ENCODE measurements at places on chromosomes 5 and 9.

GRCh38 chr5:42870882-42871418 lies 59.3 kb upstream of the SELENOP start:
- no peak for DNase-seq

DNA sequence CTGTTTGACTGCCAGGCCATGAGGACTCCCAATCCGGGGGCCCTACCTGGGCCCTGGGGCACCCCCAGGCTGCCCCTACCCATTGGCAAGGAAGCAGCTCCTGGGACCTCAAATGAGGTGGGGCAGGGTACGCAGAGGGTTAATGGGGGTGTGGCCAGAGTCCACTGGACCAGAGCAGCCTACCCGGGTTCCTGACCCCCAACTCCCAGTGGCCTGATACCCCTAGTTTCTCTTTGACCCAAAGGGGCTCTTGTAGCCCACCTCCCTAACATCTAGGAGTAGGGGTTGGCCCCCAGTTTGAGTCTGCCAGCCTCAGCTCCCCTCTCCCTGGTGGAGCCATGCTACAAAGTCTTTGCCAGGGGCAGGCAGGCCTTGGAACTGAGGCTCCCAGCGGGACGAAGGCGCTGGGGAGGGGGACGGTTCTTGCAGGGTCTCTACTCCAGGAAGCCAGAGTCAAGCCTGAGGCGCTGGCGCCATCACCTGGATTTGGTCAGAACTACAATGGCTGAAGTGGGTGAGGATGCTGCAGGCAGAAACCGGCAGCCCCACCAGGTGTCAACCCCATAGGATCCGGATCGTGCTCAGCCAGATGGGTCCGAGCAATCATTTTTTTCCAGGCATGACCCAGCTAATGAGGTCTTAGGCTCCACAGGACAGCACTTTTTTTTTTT lies 8.4 kb upstream of the CERCAM start:
- DNase-seq, result peak; percentile 47

DNA sequence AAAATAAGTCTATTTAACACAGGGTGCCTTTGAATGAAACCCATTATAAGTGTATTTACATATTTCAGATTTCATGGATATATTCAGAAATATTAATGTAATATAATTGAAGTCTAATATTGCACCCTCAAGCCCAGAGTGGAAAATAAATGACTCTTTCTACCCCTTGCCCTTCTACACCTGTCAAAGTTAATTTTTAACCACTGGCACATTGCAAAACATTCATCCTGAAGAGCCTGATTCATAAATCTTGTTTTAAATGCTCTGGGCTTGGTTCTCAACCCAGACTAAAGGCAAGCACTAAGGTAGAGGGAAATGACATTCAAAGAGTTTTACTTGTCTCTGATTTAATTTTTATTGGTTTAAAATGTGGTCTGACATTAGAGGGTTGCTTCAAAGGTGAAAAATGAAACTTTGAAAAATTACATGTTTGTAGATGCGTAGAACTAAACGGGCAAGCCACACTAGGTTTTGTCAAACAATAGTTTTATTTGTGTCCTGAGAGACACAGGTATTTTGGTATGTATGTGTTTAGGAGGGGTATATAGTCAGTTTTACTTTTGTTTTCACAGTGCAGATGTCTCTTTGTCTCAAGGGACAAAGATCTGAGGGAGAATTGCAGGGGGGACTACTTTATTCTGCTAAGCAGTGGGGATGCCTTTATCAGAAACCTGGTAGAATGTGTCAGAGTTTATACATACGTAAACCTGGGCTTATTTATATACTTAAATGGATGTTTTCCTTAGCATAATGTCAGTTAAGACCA lies 69.7 kb downstream of the PIK3R1 start:
- DNase-seq, result no peak

- no peak for DNase-seq
Measured at GRCh38 chr9:135443797-135444425, 35.7 kb upstream of the PPP1R26 start.

DNA sequence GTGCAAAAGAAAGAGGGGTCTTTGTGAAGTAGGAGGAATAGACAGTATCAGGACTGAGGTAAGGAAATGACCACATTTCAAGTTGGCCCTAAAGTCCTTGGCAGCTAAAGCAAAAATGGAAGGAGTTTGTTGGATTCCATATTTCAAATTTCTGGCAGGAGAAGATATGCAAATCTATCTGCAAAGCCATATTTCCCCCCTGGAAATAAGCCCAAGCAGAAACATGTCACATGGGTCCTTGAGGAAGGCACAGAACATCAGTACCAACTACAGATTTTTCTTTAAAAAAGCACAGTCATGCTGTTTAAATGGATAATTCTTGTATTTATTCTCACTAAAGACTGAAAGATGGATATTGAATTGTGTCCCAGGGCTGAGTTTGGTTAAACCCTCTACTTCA lies 323.0 kb downstream of the TRIM32 start:
- no peak for DNase-seq

- DNase-seq, result no peak
Measured at GRCh38 chr9:129671519-129671918, 6.1 kb downstream of the PRRX2 start.
